ENCODE measurements at places on chromosomes 12 and 14.

- DNase-seq = no peak
Measured at GRCh38 chr12:56382611-56383010, 20.0 kb upstream of the APOF start.

- DNase-seq = no peak
Measured at GRCh38 chr14:101357038-101357437, 204.3 kb upstream of the DIO3 start.

DNA sequence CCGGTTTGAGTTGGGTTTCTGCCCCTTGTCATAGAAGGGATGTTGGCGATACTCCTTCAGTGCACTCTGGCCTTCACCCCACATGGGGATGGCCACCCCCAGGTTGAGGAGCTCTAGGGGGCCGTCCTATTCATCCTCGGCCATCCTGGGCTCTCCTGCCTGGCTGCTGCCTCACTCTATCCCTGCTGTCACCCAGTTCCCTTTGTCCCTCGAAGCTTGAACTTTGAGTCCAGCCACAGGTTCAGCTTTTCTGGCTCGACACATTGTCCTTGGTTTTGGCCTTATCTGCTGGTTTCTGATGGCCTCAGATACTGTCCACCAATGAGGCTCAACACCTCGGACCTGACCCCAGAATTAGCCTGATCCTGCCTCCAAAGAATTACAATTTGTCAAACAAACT lies 58.6 kb downstream of the C14orf132 start:
- DNase-seq = no peak

DNA sequence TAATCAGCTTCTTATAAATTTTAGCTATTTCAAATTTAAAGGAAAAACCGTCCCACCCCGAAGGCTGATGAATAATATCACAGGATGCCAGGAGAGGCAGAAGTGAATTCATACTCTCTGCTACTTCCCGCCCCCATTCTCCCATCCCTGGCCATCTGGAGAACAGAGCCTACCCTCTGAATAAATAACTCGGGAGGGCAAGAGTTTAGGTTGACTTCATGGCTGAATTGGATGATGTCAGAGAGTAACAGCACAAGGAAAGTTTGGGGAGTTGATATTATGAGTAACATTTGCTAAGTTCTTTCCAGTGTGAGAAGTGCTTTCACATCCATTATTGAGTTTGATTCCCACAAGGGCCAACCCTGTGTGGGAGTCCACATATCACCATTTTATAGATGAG lies 241.6 kb downstream of the EGLN3 start:
- DNase-seq = no peak

- peak; percentile 82 for DNase-seq
Measured at GRCh38 chr14:60090864-60091519, 731 bp upstream of the PCNX4 start.

Measured in hematopoietic multipotent progenitor cell treated with erythropoietin and hydrocortisone succinate and interleukin-3 and kit ligand, for 4 days (in vitro differentiated cells).